OCI-LY7 (cell line): ENCODE measurements at places on chromosomes 4 and X.
A peak's percentile ranks its signal among the peaks of the same experiment; 100 is the strongest.

DNA sequence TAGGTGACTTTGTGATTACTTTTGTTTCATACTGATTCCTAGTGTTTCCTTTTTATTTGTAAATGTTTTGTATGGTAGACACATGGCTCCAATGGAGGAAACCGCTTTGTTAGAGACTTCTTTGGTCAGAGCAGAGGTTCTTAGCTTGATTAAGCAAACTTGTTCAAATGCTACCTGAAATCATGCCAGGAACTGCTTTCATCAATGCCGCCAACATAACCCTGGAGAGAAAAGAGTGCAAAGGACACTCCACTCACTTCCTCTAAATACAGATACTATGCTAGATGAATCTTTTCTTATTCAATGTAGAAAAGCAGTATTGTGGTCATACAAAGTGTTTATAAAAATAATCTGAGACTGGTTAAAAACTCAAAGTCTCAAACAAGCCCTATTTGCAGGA lies 25.7 kb upstream of the COX7B2 start:
- DNase-seq = no peak

DNA sequence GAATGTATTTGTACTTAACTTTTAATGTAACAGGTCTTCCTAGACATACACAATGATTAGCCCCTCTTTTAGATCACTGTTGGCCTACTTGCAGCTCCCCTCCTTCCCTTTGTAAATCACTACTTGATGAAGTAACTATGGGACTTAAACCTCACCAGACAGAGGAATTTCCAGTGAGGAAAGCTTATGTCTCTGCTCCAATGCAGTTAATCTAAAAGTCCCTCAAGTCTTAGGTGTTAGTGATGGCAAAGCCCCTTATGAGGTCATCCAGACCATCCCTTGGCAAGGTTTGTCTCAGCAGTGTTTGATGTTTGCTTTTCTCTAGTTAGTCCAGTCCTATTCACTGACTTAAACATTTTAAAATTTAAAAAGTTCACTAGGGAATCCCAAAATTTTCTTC lies 877.3 kb upstream of the INTU start:
- DNase-seq = no peak

DNA sequence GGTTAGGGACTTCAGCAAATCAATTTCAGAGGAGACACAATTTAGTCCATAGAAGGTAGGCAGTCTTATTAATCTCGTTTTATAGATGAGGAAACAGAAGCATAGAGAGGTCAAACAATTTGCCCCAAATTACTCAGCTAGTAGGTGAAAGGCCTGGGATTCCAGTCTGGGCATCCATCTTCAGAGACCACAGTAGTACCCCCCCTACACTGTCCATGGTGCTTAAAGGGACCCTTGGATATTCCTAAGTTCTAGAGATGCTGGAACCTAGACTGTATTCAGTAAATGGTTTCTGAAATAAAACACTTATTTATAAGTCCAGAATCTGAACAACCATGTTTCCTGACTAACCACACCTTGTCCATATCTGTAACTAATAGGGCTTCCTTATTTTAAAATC lies 174.8 kb downstream of the CEP135 start:
- DNase-seq = no peak

GRCh38 chr4:8184061-8184460 lies 15.0 kb upstream of the SH3TC1 start:
- no peak for DNase-seq

GRCh38 chrX:124441971-124442590 lies 95.7 kb downstream of the SH2D1A start:
- no peak for DNase-seq

DNA sequence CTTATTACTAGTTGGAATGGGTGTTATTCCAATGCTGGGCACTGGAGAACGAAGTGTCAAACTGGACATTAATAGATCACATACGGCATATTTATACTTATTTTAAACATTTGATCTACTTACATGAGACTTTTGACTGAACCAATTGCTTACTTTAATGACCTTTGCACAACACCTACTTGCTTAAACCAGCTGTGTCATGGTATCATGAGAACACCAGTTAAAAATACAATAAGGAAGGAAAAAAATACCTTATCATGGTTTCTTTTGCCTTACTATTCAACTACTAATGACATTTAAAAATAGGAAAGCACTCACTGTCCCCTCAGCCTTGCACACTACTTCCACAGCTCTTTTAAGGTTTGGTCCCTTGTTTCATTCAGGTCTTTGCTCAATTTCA lies 146.9 kb downstream of the FAM13A start:
- no peak for DNase-seq

- DNase-seq = no peak
These were observed 238.5 kb upstream of the PGRMC2 start for GRCh38 chr4:128525992-128526630.

GRCh38 chrX:45385757-45386156 lies 185.1 kb upstream of the DIPK2B start:
- DNase-seq = no peak

- peak; percentile 52 for DNase-seq
These were observed 24.6 kb upstream of the GPR50 start for GRCh38 chrX:151151665-151152267.
